Astrocyte (in vitro differentiated cells and primary cell): ENCODE measurements at places on chromosomes 6 and 20.

DNA sequence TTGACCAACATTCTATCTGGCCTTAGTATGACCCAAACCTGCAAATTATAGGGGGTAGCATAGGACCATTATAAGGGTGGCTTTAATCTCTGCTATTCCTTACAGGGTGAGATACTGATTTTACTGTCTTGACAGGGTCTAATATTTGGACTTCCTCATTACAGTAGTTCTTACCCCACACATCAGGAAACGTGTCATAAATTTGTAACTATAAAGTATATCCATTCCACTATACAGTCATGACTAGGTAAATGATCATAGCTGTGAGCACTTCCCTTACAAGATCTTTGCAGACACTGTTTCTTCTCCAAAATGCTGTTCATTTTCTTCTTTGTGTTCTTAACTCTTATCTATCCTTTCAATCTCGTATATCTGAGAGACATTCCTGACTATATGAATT lies 518.7 kb upstream of the RNF217 start:
- no peak overlapping the region for H3K27ac ChIP-seq
- DNase-seq: no peak
- no peaks in the 10 kb centered on the region for H3K36me3 ChIP-seq
- H3K4me3 ChIP-seq: no peak overlapping the region

DNA sequence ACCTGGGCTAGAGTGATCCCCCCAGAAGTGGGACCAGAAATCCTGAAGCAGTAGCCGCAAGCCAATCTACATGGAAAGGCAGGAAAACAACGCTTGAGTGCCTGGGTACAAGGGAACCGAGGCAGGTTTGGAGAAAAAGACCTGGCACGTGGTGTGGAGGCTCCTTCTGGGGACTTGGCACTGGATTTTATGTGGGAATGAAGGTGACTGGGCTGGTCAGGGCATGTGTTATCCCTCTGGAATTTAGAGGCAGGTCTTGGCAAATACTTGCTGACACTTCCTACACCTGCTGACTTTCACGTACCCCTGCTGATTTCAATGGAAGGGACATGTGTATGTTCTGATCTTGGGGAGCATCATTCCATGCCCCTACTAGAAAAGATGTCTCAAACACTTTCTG lies 25.0 kb upstream of the FAM217A start:
- H3K36me3 ChIP-seq: no peaks in the 10 kb centered on the region
- H3K27me3 ChIP-seq: peaks cover 31% of the 10 kb centered on the region

- H3K4me1 ChIP-seq: peaks cover 3% of the 10 kb centered on the region
- no peak overlapping the region for H3K4me3 ChIP-seq
- H3K27ac ChIP-seq: peak overlapping the region; percentile 8
- peak; percentile 83 for DNase-seq
- no peaks in the 10 kb centered on the region for H3K36me3 ChIP-seq
- no peaks in the 10 kb centered on the region for H3K27me3 ChIP-seq
These were observed 54.8 kb upstream of the SPDEF start for GRCh38 chr6:34610819-34611477.

DNA sequence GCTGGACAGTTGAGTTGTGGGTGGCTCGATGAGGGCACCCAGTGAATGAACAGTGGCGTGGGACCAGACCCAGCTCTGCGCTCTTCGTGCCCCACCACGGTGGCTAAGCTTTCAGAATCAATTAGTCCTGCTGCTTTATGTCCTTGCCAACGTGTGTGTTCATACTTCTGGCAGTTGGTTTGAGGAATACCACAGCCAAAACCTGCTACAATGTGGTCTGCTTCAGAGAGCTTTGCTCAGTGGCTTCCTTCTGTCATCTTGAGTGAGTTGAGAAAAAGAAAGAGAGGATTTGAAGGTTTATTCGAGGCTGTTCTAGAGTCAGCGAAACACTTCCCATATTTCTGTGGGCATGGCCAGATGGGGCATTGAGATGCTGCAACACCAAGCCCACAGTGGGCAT lies 39.5 kb upstream of the SLC22A2 start:
- no peak for DNase-seq
- H3K4me1 ChIP-seq: no peaks in the 10 kb centered on the region
- no peaks in the 10 kb centered on the region for H3K27me3 ChIP-seq
- H3K36me3 ChIP-seq: no peaks in the 10 kb centered on the region
- no peak overlapping the region for H3K27ac ChIP-seq

DNA sequence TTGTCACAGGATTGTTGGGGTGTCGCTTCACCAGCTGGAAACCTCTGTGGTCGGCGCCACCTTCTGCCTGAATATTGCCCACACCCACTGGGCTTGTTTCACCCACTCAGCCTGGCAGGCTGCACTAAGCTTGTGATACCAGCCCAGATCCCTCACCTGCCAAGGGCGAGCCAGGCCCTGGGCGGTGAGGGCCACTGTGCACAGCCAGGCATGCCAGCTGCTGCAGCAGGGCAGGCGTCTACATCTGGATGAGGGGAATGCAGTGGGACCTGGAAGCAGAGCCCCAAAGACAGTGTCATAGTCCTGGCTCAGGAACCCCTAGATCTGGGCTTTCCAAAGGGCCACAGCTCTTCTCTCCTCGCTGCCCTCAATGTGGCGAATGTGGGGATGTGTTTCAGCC lies 1307.5 kb downstream of the GRIK2 start:
- no peaks in the 10 kb centered on the region for H3K36me3 ChIP-seq
- DNase-seq: no peak
- H3K4me1 ChIP-seq: no peaks in the 10 kb centered on the region

DNA sequence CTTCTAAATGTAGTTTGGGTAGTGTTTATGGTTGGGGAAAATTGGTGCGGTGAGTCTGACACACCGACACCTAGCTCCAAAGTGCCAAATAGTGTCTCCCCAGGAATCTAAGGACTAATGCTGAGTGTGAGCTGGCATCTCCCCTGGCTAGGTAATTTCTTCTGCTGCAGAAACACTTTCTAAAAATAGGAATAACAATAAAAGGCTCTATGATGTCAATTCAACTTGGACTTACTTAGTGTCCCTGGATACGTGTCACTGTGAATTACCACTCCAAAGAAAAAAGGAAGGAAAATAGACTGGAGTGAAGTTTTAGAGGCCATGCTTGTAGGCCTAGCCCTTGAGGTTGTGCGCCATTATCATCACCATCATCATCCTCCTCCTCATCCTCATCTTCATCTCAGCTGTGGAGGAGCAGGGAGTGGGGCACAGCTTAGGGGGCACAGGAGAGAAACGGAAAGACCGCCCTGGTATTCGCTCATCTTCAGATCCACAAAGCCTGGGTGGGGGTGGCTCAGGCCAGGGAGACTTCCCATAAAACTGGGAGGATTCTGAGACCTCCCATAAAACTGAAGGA lies 89.6 kb downstream of the TBC1D7 start:
- no peaks in the 10 kb centered on the region for H3K27me3 ChIP-seq
- DNase-seq: no peak
- no peaks in the 10 kb centered on the region for H3K4me1 ChIP-seq
- H3K4me3 ChIP-seq: no peak overlapping the region

- no peaks in the 10 kb centered on the region for H3K36me3 ChIP-seq
- peaks cover 9% of the 10 kb centered on the region for H3K4me1 ChIP-seq
- H3K4me3 ChIP-seq: peak overlapping the region; percentile 95
- no peaks in the 10 kb centered on the region for H3K27me3 ChIP-seq
These were observed 632 bp downstream of the PCMT1 start for GRCh38 chr6:149750136-149750609.
